ENCODE measurements at places on chromosomes 16 and 17.

DNA sequence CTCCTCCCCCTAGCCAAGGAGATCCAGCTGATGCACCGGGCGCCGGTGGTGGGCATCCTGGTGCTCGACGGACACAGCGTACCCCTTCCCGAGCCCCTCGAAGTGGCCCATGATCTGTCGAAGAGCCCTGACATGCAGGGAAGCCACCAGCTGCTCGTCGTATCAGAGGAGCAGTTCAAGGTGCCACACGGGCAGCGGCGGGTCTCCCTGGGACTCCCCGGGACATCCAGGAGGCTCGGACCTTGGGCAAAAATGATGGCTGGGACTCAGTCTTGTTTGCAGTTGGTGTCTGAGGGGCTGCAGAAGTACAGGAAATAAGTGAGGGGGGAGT, 15.8 kb upstream of the MYO15B start:
- DNase-seq = no peak

DNA sequence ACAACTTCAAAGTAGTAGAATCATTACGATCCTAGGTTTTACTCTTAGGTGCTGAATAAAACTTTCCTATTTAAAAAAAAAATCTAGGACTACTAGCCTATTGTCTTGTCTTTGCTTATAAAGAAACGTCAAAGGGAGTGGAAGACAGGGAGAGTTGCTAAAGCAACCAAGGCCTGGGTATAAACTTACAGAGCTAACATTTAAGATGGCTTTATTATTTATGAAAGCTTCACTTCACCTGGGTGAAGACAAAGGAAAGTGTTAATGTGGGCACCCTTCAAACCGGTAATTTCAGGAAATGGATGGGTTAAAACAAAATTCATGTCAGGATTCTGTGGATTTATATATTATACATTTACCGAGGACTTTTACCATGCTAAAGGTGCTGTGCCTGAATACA, 2.5 kb downstream of the DUSP14 start:
- DNase-seq = no peak

GRCh38 chr17:29292992-29293889, 707 bp downstream of the NUFIP2 start:
- DNase-seq = no peak

DNA sequence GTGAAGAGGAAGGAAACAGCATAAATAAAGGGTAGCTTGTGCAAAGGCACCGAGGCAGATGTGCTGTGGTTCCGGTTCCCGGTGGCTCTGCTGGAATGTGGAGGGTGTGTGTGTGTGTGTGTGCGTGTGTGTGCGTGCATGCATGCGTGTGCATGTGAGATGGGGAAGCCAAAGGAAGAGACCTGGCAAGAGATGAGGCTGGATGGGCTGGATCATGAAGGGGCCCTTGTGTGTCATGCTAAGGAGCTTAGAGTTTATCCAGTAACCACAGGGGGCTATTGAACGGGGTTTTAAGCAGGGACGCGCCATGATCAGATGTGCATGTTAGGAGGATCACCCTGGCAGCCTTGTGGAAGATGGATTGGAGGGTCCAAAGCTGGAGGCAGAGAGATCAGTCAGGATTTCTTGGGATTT, 8.3 kb downstream of the WSCD1 start:
- DNase-seq = no peak

DNA sequence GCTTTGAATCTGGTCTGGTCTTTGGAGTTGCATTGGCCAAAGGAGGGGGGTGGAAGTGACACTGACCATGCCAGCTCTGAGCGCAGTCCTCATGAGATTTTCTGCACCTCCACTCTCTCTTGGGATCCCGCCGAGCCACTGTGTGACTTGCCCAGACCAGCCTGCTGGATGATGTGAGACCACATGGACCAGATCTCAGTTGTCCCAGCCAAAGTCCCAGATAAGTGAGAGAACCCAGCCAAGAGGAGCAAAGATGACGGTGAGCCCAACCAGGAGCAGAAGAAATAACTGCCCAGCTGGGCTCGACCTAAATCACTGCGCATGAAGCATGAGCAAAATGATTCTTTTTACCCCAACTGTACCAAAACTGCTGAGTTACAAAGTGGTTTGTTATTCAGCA, 96.5 kb upstream of the ERCC4 start:
- no peak for DNase-seq

- DNase-seq = no peak
Observed at GRCh38 chr16:11725457-11725856, 17.2 kb downstream of the TXNDC11 start.

DNA sequence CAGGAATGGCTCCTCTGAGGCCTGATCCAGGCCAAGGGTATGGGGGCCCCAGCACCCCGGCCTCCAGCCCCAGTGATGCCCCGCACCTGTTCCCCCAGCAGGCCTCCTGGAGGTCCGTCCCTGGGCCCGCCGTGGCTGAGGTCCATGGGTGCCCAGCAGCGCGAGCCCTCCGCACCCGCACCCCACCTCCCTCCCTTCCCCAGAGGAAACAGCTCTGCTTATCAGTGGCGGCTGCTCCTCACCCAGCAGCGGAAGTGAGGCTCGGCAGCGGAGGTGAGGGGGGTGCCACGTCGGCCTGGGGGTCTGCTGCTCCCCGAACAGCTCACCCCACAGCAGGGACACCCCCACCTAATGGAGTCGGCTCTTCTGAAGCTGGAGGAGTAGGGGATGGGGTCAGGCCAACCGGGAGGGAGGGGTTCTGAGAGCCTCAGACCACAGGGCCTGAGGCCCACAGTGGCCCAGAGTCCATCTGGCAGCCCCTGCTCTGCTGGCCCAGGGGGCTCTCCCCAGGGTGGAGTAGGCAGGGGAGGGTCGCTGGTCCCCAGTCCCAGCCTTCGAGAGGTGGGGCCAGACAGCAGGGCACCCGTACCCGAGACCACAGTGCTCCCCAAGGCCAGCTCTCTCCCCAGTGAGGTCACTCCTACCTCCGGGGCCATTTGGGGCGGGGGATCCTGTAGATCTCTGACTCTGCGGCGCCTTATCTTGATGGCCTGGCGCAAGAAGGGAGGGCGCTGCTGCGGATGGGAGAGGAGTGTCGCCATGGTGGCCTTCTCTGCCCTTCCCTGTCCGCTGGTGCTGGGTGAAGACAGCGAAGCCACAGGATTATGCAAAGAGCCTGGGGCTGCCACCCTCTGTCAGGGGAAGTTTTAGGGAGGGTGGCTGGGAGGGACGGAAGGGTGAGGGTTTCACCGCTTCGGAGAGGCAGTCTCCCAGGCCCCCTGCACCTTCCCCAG, at the start of gene UNC13D:
Gene UNC13D (minus strand): TSS at position 828 of the 953 bp plus-strand sequence. CDS start 67 bp downstream, at position 761.
- DNase-seq = no peak

DNA sequence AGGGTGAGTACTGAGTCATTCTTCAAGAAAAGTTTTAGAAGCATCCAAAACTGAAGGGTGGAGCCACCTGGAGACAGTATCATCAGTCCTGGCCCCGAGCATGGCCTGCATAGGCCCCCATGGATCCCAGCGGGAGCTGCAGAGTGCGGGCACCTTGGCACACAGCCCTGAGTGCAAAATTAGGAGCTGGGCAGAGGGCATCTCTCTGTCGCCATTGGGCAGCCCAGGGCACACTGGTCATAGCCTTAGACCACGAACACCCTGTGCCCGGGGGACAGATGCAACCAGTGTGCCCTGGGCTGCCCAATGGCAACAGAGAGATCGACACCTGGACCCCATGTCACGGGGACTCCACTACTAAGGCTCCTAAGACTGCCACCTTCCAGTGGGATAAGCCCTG, 14.6 kb downstream of the MAPT start:
- DNase-seq = no peak

GRCh38 chr17:8375738-8376259, 705 bp downstream of the KRABD2 start:
- no peak for DNase-seq

DNA sequence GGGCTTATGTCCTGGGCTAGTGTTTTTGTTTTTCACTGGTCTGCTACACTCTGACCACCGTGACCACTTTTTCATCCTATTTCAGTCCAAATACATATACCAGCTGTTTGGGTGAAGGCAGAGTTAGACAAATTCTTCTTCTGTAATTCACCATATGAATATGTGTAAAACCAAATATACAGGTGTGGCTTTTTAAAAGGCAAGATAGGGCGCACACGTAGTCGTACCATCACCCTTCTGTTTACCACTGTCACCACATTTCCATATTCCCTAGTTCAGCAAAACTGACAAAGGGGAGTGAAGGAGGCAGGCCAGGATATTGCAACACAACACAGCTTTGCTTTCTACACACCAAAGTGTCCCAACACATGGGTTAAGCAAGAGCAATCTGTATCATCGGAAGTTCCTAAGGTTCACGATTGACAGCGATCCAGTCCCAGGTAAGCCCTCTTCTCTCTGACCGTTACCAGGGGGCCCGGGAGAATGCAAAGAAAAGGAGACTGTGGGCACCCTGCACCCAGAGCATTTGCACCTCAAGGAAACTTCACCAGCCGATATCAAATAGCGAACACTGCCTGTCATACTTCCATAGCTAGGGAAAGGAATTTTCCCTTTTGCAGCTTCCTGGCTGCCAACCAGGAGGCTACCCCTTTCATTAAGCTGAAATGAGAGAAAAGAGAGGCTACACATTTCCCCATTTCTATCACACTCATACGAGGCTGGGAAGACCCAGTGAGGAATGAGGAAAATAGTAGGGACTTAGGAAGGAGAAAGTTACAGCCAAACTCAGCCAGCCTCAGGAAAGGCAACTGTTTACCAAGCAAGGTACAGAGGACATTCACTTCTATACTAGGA, 23.1 kb downstream of the CREBBP start:
- DNase-seq = no peak

DNA sequence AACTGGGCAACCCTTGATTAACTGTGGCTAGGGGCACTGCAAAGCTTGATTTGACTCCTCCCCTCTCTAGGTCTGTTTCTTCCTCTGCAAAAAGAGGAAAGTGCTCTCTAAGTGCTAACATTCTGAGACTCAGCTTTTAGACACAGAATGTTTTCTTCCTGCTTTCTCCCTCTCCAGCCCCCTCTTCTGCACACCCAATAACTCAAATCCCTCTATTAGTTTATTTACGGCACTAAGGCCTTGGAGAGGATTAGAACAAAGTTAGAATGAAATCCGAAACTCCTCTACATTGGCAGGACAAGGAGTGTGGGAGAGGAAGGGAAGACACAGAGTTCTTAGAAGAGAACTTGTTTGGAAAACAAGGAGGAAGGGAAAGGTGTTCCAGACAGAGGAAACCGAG, 3.3 kb upstream of the SBK1 start:
- no peak for DNase-seq

GRCh38 chr17:8074554-8074953, 13.0 kb downstream of the ALOX12B start:
- DNase-seq = no peak

DNA sequence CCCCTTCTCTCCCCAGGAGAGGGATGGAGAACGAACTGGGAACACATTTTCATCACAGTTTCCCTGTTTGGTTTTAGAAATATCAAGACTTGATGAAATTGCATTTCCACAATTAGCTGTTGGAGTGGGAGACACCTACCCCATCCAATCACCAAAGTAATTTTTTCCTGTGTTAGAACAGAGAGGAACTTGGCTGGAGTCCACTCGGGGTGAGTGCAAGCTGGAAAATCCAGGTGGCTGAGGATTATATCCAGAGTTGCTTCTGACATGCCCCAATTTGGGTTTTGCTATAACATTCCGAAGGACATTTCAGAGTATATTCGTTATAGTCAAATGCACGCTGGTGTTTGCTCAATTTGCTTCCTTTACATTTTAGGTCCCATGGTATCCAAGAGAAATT, 231.8 kb downstream of the C16orf95 start:
- DNase-seq = no peak

DNA sequence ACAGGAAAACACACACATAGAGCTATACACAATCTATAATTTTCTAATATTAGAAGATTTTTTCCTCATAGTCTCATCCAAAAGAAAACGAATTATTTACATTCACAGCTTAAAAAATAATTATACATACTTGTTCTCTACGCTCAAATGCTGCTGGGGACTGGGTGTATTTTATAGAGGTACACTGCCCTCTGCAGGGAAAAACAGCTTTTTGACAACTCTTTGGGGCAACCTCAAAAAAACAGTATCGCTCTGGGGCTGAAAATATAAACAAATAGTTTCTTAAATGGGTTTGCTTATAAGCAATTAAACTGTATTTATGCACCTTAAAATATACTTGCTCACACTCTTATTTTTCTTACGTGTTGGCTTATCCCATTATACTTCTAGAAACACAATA, 261.8 kb upstream of the PSMD7 start:
- no peak for DNase-seq

DNA sequence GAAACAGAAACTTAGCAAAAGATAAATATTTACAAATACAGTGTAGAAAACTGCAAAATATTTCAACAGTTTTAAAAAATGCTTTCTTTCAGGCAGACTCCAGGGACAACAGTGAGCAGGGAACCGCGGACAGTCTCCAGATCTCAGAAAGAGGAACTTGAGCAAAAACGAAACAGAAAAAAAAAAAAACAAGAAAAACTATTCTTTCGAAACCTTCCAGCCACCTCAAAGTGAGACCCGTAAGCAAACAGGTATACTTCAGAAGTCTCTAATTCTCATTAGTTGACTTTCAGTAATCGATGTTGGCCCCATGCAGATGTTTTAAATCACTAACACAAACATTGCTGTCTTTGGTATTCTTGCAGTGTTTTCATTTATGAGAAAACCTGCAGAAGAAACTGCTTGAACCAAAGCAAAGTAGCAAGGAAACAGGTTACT, 15.7 kb upstream of the CCL1 start:
- DNase-seq = no peak

DNA sequence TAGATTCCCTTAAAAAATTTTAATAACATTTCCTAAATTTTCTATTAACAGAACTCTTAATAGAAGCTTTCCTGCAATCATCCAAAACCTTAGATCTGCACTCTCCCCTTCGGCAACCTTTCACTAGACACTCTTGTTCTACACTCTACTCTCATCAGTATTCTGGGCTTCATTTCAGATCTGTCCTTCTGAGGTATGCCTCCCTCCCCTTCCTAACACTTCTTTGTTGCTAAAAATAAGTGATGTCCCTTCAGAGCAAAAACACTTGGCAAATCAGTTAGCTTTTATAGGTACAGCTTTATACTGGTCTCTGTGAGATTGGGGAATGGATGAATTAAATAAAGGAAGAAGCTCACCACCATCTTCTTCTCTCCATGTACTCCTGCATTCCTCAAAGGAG, 28.2 kb upstream of the GNAO1 start:
- no peak for DNase-seq

- no peak for DNase-seq
Observed at GRCh38 chr17:4417129-4417667, 16.5 kb upstream of the SPNS3 start.

- no peak for DNase-seq
Observed at GRCh38 chr17:40241252-40241834, 22.2 kb downstream of the WIPF2 start.

DNA sequence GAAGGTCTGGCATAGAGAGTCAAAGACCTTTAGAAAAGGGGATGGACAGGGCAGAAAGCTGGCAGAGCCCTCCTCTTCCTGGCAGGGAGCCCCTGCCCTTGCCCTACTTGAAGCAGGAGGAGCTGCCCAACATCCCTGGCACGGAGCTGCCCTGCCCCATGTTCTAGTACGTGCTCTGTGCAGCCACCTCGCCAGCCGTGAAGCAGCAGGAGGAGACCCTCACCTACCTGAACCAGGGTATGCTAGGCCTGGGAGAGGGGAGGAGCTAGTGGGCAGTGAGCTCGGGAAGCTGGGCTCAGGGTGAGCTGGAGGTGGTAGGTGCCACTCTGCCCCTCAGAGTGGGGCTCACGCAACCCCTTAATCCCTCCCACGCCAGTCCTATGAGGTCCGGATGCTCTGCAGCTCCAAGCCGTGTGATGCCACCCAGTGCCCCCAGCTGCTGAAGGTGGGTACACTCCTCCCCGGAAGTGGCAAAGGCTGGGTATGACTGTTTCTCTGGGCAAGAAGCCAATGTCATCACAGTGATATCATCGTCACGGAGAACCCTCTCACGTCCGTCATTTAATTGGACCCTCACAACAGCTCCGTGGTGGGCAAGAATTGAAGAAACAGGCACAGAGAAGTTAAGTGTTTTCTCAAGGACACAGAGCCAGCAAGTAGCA, 12.7 kb upstream of the STAC2 start:
- no peak for DNase-seq

All from esophagus squamous epithelium (tissue), 5 donors.